ENCODE measurements at places on chromosomes 3 and 15.

GRCh38 chr3:113698956-113699355 lies 2.5 kb upstream of the USF3 start:
- no peak for DNase-seq

- DNase-seq, result no peak
These were observed 1.8 kb upstream of the TGFBR2 start for GRCh38 chr3:30604558-30604957.

GRCh38 chr3:97968376-97968775 lies 3.9 kb downstream of the RIOX2 start:
- DNase-seq, result no peak

GRCh38 chr15:100937171-100937570 lies 18.0 kb downstream of the LRRK1 start:
- no peak for DNase-seq

DNA sequence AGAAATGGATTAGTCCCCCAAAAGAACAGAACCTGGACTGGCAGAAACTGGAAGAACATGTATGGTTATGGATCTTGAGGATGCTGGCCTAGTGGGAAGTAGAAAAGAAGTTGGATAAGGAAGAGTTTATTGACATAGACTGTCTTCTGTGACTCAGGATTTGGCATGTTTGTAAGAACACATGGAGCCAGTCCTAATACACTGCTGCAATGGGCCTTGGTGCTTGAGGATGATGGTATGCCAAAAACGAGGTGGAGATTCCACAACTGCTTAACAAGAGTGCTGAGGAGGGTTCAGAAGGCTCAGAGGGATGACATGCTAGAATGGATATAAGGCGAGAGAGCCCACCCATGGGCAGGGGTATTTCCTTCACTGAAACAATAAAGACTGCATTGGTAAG lies 22.4 kb downstream of the LZTFL1 start:
- DNase-seq, result no peak

GRCh38 chr3:180762866-180763265 lies 83.6 kb upstream of the CCDC39 start:
- no peak for DNase-seq

GRCh38 chr3:166420071-166420470 lies 582.8 kb upstream of the BCHE start:
- DNase-seq, result no peak

DNA sequence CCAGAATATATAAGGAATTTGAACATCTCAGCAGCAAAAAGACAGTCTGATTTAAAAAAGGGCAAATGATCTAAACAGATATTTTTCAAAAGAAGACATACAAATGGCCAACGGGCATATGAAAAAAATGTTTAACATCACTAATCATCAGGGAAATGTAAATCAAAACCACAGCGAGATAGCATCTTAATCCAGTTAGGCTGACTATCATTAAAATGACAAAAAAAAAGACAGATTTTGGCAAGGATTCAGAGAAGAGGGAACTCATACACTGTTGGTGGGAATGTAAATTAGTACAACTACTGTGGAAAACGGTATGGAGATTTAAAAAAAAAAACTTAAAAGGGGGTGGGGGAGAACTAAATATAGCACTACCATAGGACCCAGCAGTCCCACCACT lies 47.9 kb downstream of the RNF13 start:
- DNase-seq, result no peak

DNA sequence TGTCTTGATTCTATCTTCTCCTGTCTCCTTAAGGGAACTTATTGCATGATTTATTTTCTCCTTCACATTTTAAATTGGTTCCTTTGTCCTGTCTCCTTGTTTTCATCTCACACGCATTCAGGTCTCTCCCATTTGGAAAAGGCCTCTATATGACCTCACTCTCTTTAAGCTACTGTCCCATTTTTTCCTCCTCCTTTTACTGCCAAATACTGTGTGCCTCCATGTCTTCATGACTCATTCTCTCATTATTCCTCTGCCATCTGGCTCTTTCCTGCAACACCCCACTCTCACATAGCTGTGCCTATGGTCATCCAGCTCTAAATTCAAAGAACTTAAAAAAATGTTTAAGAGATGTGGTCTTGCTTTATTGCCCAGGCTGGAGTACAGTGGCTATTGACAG lies 48.0 kb downstream of the TYRO3 start:
- no peak for DNase-seq

All from stimulated activated CD4-positive, alpha-beta T cell treated with anti-CD3 and anti-CD28 coated beads, Interleukin-1b, Interleukin-23, amount 100 ng/mL, for 4 hours (primary cell).